ENCODE measurements at places on chromosomes 4 and X.
A peak's percentile ranks its signal among the peaks of the same experiment; 100 is the strongest.

- no peak for DNase-seq
Observed at GRCh38 chrX:125219852-125220251, 99.8 kb upstream of the TEX13C start.

DNA sequence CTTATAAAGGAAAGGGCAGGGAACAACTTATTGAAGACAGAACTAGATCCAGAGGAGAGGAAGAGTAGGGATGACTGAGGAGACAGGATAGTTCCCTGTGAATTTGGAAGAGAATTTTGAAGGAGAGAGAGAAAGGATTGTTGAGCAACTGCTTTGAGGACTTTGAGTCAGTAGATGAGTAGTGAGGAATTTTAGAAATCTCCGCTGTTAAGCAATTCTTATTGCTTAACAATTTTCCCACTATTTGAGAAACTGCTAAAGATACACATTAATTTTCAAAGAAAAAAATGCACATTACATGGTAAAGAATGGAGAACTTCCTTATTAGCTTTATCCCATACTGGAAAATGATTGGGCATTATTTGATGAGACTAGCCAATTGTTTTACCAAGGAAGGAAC lies 116.3 kb upstream of the NRK start:
- no peak for DNase-seq

GRCh38 chrX:108271397-108271787 lies 166.8 kb downstream of the COL4A6 start:
- no peak for DNase-seq

DNA sequence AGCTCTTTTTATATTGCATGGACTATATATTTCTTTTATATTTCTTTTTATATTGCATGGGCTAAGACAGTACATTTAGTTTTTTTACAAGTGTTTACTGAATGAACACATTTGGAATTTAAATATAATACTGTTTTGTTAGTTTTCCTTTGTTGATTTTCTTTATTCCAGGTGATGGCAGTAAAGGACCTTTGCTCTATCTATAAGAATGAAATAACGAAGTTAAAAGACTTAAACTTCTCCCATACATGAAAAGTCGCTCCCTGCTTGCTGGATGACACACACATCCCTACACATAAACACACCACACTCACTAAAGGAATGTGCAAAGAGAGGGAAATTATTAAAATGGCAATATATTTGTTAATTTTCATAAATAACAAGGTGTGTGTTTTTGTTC lies 102.5 kb upstream of the ANXA10 start:
- no peak for DNase-seq

GRCh38 chr4:120545391-120545790 lies 377.1 kb downstream of the PRDM5 start:
- no peak for DNase-seq

GRCh38 chr4:80839281-80839680 lies 191.2 kb upstream of the BMP3 start:
- DNase-seq = no peak

DNA sequence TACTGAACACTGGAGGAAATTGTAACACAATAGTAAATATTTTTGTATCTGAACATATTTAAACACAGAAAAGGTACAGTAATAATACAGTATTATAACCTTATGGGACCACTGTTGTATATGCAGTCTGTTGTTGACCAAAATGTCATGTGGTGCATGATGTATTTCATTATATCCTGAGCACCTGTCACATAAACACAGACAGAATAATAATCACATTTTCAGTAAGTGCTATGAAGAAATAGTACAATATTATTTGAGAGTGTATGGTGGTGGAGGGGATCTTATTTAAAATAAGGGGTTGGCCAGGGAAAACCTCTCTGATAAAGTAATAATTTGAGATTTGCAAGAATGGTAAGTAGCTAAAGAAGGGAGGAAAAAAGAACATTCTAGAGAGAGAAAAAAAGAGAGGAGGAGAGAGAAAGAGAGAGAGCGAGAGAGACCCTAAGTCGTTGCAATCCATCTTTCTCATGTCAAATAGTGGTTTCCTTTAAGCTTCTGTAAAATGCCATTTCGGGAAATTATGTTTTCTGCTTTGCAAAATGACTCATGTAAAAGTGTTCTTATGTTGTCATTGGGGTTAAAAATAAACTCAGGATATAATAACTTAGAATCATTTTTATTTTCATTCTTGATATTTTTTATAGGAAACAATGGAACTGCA lies 19.3 kb upstream of the CLNK start:
- no peak for DNase-seq

GRCh38 chr4:169100670-169101101 lies 90.6 kb upstream of the CBR4 start:
- DNase-seq = no peak

GRCh38 chr4:173237152-173237551 lies 68.5 kb downstream of the GALNT7 start:
- DNase-seq = no peak

GRCh38 chrX:9438933-9439494 lies 25.8 kb upstream of the TBL1X start:
- no peak for DNase-seq

DNA sequence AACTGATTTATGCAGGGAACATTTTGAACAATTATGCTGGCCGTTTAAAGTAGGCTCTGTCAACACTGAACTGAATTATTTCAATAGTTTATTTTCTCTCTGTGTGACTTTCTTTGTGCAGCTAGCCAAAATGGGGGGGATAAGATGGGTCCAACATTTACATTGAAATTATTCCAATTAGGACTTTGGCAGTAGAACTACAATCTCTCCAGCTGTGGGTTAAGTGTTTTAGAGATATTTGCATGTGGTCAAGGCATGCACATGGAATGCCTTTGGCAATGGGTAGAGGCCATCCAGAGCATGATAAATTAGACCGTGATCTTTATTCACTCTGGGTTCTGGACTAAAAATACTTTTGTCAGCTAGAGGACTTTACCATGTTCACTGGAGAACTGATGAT lies 107.9 kb upstream of the ELOVL6 start:
- DNase-seq = peak; percentile 55

DNA sequence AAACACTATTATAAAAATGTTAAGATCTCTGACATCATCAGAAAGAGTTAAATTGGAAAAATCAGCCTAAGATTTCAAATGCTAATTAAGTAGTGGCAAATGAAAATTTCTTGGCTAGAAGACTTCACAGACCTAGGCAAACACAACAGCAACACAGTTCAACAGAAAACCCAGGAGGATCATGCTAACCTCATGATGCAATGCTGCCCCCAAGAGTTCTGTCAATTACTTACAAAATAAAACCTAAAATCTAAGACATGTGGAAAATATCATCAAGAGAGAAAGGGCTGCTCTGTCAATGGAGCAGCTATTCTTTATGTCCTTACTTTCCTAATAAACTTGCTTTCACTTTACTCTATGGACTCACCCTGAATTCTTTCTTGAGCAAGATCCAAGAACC lies 21.0 kb downstream of the S100G start:
- DNase-seq = no peak

DNA sequence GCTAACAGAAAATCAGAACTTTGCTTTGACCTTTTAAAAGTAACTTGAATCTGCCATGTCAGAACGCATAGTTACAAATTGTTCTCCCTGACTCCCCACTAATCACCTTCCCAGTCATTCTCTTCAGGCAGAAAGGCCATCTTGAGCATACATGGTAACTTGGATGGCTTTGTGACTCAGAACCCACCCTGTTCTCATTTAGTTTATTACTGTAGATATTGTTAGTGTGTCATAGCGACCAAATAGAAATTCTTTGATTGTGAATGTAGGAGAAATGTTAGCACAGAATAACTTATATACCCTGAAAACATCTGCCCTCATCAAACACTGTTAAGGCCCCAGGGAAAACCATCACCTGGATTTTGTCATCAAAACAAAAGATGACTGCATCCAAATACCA lies 382.0 kb downstream of the MAGEB5 start:
- no peak for DNase-seq

- no peak for DNase-seq
Observed at GRCh38 chr4:117063961-117064696, 21.2 kb downstream of the TRAM1L1 start.

DNA sequence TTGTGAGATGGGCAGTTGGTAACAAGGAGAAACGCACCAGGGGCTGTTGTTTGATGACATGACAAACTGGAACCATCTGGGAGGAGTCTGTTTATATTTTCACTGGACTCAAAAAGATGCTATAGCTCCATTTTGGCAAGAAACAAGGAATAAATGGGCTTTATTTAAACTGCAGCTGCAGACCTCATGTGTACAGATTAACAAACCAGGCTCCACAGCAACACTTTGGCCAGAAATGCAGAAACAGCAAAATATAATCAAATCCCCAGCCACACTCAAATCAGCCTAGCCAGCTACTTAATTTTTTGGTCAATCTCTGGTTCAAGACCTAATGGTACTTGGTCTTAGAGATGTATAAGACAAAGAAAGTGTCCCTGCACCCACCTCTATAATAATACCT lies 52.7 kb downstream of the ASB9 start:
- DNase-seq = no peak

GRCh38 chr4:102687373-102687981 lies 73.3 kb downstream of the MANBA start:
- DNase-seq = no peak

- DNase-seq = no peak
Observed at GRCh38 chrX:13373431-13374187, 53.8 kb upstream of the ATXN3L start.

DNA sequence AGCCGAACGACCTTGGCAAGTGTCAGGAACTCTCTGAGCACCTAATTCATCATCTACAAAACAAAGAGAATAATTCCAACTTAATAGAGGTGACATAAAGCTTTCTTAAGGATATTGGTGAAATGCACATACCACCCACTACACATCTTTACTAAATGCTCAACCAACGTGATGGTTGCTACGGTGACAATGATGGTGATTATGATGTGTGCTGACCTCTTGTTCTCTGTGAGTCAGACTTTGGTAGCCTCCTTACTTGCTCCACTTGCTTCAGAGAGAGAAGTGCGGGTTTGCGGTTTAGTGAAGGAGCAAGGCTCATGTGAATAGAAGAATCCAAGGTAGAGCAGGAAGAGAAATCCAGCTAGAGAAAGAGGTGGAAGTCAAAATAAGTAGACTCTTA lies 52.8 kb upstream of the CLNK start:
- no peak for DNase-seq

- DNase-seq = no peak
Observed at GRCh38 chr4:48706736-48707135, 73.3 kb downstream of the FRYL start.

DNA sequence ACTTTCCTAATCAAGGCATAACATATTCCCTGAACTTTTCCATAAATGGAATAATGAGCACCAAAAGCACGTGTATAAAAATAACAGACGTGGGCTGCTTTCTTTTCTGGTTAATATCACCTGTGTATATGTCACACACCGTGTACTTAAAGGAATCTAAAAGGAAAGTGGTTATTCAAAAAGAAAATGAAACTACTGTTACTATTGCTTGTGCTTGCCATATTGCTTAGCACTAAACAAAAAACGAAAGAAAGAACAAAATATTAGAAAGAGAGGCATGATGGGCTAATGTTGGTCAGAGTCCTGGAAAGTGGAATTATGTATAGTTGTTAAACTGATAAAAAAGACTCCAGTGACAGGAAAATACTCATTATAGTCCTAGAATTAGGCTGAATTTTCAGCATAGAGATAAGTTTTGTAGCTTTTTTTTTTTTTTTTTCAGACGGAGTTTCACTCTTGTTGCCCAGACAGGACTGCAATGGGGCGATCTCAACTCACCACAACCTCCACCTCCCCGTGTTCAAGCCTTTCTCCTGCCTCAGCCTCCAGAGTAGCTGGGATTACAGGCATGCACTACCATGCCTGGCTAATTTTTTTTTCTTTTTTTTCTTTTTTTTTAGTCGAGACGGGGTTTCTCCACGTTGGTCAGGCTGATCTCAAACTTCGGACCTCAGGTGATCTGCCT lies 123.2 kb downstream of the PABPC4L start:
- DNase-seq = no peak

DNA sequence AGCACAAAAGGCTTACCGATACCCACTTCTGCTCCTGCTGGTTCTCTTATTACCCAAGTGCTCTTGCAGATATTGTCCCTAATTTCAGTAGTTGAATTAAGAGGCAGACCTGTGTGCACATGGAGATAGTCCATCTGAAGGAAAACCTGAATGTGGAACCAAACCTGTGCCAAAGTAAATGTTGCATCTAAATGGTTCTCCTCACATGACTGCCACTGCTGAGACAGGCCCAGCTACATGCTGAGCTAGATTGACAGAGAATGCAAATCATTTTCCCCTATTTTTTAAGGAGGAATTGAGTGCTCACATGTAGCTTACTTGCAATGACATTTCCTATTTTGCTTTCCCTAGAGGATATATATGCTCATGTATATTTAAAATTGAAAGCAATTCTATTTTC lies 609.1 kb upstream of the TECRL start:
- no peak for DNase-seq

DNA sequence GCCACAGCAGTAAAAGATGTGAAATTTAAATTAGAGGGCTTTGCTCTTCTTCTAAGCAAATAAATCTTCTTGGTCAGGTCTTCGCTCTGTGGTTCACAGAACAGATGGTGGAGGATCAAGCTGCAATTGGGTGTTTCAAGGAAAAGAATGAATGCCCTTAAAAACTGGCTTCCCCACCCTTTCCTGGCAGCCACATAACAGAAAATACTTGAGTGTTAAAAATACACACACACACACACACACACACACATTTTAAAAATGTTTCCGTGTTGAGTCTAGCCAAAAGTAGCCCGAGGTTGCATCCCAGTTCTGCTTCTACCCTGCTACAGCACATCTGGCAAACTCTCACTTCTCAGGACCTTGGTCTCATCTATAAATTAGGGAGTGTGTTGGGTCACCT lies 56.7 kb upstream of the FGFBP2 start:
- no peak for DNase-seq

- no peak for DNase-seq
Observed at GRCh38 chr4:133996431-133997121, 205.0 kb downstream of the PABPC4L start.

DNA sequence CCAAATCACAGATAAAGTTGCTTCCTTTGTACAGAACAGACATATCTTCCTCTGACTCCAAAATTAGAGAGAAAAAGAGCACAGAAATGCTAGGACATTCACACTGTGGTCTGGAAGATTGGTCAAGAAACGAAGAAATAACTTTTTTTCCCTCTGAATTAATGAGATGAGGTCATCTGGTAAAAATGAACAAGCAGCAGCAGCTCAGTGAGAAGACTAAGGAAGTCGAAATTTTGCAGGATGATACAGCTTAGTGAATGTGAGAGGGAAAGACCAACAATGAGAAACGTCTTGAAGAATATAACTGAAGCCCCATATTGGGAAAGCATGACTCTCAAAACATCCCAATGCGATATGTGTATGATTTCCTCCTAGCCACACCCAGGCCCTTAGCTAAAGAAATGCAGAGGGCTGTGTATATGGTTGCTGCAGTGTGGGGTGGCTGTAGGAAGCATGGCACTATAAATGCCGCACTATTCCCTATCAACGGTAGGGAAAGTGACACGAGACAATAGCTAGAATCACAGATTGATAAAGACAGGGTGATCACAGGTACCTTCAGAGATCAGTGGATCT lies 208.6 kb downstream of the VEGFC start:
- DNase-seq = no peak

Measured in NCI-H774 (cell line).